ENCODE measurements at places on chromosomes 1 and 21. TPM values are rescaled to one million over a fixed set of nuclear protein-coding genes. Genes with fewer than 3 reads are reported as not detected.

The HMGCS2 gene
- not detected for total RNA-seq

The NBPF4 gene
- total RNA-seq: under 0.01 TPM

GRCh38 chr1:7842517-7842916 lies 10.3 kb downstream of the UTS2 start:
- no peaks in the 10 kb centered on the region for H3K4me1 ChIP-seq
- peaks cover 8% of the 10 kb centered on the region for H3K36me3 ChIP-seq
- no peak overlapping the region for H3K4me3 ChIP-seq
- H3K27me3 ChIP-seq: no peaks in the 10 kb centered on the region
- no peak for DNase-seq

DNA sequence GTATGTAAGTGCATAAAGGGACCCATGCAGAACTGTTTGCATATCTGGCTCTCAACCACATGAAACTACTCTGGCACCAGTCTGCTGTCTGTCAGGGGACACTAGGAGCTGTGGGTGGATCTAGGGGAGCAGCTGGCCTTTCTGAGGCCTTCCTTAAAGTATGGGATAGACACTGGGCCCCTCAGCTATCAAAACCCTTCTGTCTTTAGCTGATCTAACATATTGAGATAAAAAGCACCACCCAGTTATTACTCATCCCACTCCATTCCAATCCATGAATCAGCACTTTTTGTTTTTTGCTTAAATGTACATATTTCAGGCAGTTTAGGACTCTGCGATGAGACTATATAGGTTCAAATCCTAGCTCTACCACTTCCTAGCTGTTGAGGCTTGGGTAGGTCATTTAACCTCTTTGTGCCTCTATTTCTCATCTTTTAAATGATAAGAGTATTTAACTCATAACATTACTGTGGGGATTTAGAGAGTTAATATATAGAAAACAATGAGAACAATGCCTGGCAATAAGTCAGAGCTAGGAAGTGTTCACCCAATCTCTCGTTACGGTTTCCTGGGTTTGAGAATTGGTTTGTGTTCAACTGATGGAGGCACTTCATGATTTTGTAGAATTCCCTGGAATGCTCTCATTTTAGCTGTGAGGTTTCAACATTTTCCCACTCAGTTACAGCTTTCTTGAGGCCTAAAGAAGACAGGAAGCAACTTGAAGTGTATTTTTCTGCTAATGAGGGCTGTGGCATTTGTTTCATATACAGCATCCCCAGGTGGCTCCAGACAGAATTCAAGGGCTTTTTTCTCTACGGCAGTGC lies 68.9 kb downstream of the LRIG2 start:
- peak overlapping the region; percentile 6 for H3K27ac ChIP-seq
- no peak overlapping the region for H3K4me3 ChIP-seq
- no peaks in the 10 kb centered on the region for H3K36me3 ChIP-seq
- no peak for DNase-seq
- no peaks in the 10 kb centered on the region for H3K27me3 ChIP-seq
- peaks cover 19% of the 10 kb centered on the region for H3K4me1 ChIP-seq

GRCh38 chr1:35894183-35894582 lies 11.2 kb downstream of the AGO1 start:
- no peaks in the 10 kb centered on the region for H3K4me1 ChIP-seq
- no peaks in the 10 kb centered on the region for H3K27me3 ChIP-seq
- H3K4me3 ChIP-seq: no peak overlapping the region

GRCh38 chr1:7584643-7585042 lies 186.5 kb upstream of the VAMP3 start:
- H3K36me3 ChIP-seq: no peaks in the 10 kb centered on the region
- H3K27ac ChIP-seq: no peak overlapping the region
- H3K4me1 ChIP-seq: peaks cover 11% of the 10 kb centered on the region
- DNase-seq: no peak
- H3K4me3 ChIP-seq: no peak overlapping the region

Measured in osteoblast (primary cell).